ENCODE measurements at places on chromosomes 2 and 18. TPM values are rescaled to one million over a fixed set of nuclear protein-coding genes. Genes with fewer than 3 reads are reported as not detected.

DNA sequence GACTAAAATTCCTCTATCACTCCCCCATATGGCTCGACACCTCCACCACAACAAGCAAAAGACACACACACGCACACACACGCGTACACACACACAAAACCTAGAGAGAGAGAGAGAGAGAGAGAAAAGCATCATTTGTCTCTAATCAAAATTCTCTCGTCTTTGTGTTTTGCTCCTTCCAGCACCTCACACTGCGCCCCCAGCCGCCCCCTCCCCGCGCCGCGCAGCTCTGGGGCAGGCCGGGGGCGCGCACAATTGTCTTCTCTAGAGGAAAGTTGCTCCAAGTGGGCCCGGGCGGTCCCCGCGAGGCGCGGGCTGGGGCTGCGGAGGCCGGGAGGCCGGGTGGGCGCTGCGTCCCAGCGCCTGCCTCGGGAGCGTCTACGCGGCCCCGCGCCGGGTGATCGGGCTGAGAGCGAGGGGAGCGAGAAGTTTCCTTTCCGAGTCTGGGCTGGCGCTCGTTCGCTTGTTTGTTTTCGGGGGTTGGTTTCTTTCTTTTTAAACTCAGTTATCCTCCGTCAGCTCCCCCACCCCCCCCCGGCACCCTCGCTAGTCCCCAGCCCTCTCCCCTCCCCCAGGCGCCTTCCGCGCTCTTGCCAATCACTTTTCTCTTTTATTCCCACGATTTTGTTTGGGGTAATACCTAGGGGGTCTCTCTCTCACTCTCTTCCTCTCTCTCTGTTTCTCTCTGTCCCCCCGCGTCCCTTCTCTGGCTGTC, 4.1 kb downstream of the ZEB2 start:
- DNase-seq, result peak; percentile 82

TSPYL6 gene
- 0.13 TPM for total RNA-seq

- peak; percentile 52 for DNase-seq
These were observed 46.0 kb downstream of the SLC66A2 start for GRCh38 chr18:79905389-79905911.

CLASP1 gene
- total RNA-seq, result 72.7 TPM

UCN gene
- 2.4 TPM for total RNA-seq

DNA sequence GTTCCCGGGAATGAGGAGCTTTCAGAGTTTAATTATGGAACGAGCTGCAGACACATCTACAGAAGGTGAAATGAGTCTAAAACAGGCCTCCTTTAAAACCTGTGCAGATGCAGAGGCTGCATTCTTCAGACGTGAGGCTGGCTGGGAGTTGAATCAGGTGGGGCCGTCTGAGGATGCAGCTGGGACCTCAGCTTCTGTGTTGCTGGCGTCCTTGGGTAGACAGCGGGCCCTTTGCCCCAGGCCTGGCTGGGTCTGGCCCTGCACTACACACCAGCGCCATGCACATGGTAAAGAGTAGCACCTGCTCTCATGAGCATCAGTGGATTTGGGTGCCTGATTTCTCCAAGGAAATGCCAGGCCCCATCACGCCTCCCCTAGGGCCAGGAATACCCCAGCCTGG, 67.3 kb downstream of the TMEM18 start:
- no peak for DNase-seq

GRCh38 chr18:78739115-78739514, 240.5 kb upstream of the SALL3 start:
- DNase-seq, result peak; percentile 13

DNA sequence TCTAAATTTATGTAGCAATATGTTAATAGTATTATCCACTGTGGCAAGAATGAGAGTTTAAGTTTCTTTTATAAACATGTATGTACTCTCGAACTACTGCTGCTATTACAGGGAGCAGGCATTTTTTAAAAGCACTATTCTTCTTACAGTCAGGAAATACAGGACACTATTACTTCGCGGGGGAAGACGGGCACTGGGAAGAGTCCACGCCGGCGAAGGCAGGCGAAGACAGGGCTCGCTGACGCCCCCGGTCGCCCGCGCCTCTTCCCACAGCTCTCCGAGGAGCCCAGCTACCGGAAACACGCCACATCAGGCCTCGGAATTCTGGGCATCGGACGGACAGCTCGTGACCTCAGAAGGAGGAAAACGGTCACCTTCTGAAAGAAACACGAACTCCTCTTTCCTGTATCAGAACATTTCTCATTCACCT, 90.2 kb downstream of the FAM161A start:
- DNase-seq, result peak; percentile 87

ERCC3 gene
- total RNA-seq, result 42.6 TPM

DNA sequence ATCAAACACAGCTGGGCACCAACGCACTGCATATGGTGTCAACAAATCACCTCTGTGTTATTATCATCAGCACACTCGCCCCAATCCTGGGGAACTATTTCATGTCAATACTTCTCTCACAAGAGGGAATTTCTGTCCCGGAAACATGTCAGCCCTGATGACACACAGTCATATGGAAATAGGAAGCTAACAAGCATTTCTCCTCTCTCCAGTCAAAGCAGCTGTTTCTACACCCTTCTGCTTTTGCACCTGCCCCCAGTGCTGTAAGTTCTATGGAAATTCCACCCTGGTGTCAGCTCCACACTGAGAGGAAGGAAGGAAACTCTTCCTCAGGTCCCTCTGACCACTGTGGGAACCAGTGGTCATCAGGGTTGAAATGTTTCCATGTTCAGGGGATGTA, 447.6 kb upstream of the ID2 start:
- no peak for DNase-seq

All from sciatic nerve (tissue), 2 donors.